ENCODE measurements at places on chromosomes 5 and 9. TPM values are rescaled to one million over a fixed set of nuclear protein-coding genes. Genes with fewer than 3 reads are reported as not detected.

- DNase-seq, result no peak
- H3K27ac ChIP-seq, result no peak overlapping the region
- H3K36me3 ChIP-seq, result no peaks in the 10 kb centered on the region
- no peak overlapping the region for H3K4me3 ChIP-seq
- no peaks in the 10 kb centered on the region for H3K4me1 ChIP-seq
Measured at GRCh38 chr9:136190237-136190601, 14.7 kb downstream of the LHX3 start.

- no peak overlapping the region for H3K27ac ChIP-seq
- no peak for DNase-seq
- H3K4me3 ChIP-seq, result peak overlapping the region; percentile 79
- peaks cover 2% of the 10 kb centered on the region for H3K36me3 ChIP-seq
- peaks cover 32% of the 10 kb centered on the region for H3K27me3 ChIP-seq
Measured at GRCh38 chr9:69175486-69175885, 1.4 kb downstream of the TJP2 start.

ASTN2 gene
- total RNA-seq, result 4.0 TPM

DNA sequence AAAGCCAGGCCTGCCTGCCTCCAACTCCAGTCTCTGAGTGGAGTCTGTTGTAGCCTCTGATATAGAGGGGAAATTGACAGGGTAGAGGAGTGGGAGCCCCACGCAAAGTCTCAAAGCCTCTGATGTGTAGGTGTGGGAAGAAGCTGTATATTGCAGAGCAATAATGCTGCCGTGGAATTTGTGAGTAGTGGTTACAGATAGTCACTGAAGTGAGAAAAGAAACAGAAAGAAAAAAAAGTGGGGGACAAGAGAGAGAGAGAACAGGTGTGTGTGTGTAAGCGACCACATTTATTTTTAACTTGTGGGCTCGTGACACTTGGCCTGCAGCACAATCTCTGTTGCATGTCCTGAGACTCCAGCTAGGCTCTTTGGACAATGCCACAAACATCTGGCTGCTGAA, 227.8 kb downstream of the NSG2 start:
- H3K4me1 ChIP-seq, result no peaks in the 10 kb centered on the region
- H3K27ac ChIP-seq, result no peak overlapping the region
- no peaks in the 10 kb centered on the region for H3K27me3 ChIP-seq
- no peak for DNase-seq
- H3K4me3 ChIP-seq, result no peak overlapping the region

- H3K4me3 ChIP-seq, result no peak overlapping the region
- H3K4me1 ChIP-seq, result peaks cover 21% of the 10 kb centered on the region
- H3K27ac ChIP-seq, result no peak overlapping the region
- H3K36me3 ChIP-seq, result peaks cover 19% of the 10 kb centered on the region
- no peak for DNase-seq
- no peaks in the 10 kb centered on the region for H3K27me3 ChIP-seq
Measured at GRCh38 chr5:95969651-95970358, 8.2 kb upstream of the ELL2 start.

DNA sequence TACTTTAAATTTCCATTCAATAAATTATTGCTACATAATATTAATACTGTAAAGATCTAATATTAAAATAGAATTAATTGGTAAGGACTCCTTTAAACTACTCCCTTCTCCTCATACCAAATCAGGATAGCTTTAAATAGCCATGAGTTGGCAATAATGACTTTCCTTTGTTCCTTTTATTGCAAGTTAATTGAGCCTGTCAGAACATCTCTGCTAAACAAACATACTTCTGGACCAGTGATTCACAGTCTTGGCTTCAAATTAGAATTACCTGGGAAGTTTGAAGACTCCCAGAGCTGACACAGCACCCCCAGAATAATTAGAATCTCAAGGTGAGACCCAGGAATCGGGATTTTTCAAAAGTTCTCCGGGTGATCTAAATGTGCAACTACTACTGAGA, 18.7 kb downstream of the C5orf58 start:
- no peak overlapping the region for H3K4me3 ChIP-seq
- peak overlapping the region; percentile 51 for H3K27ac ChIP-seq
- H3K27me3 ChIP-seq, result no peaks in the 10 kb centered on the region

MSMP gene
- not detected for total RNA-seq

DNA sequence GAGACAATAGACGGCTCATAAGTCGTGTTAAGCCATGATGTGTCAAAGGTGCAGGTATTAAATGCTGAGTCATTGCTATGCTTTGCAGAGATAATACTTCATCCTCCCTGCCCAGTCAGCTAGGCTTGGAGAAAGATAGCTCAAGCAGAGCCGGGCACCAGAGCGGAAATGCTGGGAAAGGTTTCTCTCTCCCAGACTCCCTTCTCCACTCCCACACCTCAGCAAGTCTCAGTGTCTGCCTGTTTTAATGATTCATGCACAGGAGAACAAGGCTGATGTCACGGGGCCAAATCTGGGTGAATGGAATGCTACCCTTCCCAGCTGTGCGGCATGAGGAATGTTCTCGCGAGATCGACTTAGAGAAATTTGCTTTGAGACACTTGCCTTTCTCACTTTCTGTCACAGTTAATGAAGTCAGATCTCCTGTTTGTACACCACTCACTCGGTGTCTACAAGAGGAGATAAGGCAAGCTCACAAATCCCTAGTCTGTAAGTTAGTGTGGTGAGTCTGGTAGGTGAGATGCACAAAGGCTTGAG, 204.4 kb downstream of the EFNA5 start:
- H3K4me3 ChIP-seq, result no peak overlapping the region
- DNase-seq, result no peak
- H3K4me1 ChIP-seq, result peaks cover 10% of the 10 kb centered on the region

- no peak overlapping the region for H3K27ac ChIP-seq
- DNase-seq, result no peak
- H3K4me3 ChIP-seq, result no peak overlapping the region
- no peaks in the 10 kb centered on the region for H3K27me3 ChIP-seq
- no peaks in the 10 kb centered on the region for H3K4me1 ChIP-seq
Measured at GRCh38 chr9:101119206-101119819, 90.8 kb downstream of the PLPPR1 start.

DNA sequence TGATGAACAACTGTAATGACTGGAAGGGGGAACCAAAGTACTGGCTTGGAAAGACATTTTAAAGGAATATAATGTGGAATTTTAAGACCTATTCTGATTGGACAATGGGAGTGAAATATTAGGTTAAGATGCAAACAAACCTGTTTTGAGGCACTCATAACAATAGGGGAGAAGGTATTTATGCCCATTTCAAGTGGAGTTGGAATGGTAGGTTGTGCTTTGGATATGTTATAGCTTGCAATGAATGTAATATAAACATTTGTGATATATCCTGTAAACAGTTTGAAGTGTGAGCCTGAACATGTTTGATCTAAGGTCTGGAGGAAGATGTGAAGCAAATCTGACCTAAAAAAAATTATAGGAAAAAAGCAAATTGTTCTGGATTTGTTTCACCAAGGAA, 129.6 kb upstream of the GRHPR start:
- no peak overlapping the region for H3K27ac ChIP-seq
- no peak for DNase-seq
- H3K36me3 ChIP-seq, result peaks cover 15% of the 10 kb centered on the region
- H3K4me1 ChIP-seq, result peaks cover 37% of the 10 kb centered on the region

DNA sequence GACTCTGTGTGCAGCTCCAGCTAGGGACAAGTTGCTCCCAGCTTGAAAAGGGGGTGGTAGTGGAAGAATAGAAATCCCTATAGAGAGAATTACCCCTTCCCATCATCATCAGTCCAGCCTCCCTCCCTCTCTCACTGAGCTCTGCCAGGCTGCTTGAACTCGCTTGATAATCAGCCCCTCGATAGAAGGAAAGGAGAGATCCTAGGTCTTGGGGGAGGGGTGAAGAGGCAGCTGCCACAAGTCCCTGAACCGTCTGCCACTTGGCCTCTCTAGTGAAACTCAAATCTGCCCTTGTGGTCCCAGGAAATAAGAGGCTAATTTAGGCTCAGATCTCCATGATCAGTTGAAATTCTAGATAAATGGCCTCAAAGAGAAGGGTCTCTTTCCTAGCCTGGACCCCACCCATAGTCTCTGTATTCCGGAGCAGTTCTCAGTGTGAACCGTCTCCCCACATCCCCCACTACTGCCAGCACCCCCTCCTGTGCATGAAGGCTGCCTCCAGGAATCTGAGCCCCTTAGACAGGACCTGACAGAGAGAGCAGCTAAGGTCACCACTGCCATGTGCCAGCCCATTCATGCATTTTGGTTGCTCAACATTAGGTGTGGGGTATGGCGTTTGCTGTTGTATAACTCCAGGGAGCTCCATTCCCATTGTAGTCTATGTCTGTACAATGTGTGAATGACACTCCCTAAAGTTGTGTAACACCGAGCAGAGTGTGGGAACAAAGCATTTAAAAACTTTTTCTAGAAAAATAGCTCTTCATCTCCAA, 5.5 kb downstream of the DNAJB5 start:
- H3K4me3 ChIP-seq, result no peak overlapping the region
- no peak overlapping the region for H3K27ac ChIP-seq
- no peak for DNase-seq
- no peaks in the 10 kb centered on the region for H3K36me3 ChIP-seq
- peaks cover 14% of the 10 kb centered on the region for H3K4me1 ChIP-seq
- no peaks in the 10 kb centered on the region for H3K27me3 ChIP-seq

DNA sequence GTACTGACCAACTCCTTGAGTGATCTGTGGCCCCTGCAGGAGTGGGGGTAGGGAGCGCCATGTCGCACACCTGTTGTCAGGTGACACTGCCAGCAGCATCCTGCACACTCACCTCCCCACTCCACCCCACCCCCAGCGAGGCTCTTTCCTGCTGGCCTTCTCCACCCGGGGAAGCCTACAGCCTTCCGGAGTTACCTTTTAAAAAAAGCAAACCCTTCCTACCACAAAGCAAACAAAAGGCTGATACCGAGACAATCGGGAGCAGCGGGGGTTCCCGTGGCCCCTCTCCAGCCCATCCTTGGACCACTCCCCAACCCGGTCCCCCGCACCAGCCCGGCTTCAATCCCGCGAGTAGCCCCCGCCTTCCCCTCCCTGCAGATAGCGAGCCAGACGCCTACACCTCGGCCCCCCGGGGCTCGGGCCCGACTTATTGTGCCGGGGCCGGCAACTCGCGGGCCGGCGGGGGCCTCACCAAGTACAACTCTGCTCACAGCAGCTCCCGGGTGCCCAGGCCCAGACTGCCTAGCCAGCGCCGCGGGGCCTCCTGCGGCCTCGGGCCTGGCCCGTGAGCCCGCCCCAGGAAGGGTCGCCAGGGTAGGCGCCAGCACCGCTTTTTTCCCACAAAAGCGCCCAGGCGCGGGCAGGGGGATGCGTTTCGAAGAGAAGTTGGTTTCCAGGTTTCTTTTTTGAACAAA, 724 bp downstream of the MACROH2A1 start:
- H3K27ac ChIP-seq, result peak overlapping the region; percentile 87
- H3K4me3 ChIP-seq, result peak overlapping the region; percentile 85
- H3K4me1 ChIP-seq, result peaks cover 55% of the 10 kb centered on the region
- DNase-seq, result peak; percentile 77

GRCh38 chr5:74639807-74640449, 600 bp downstream of the ENC1 start:
- peak; percentile 48 for DNase-seq
- peaks cover 27% of the 10 kb centered on the region for H3K4me1 ChIP-seq
- H3K27me3 ChIP-seq, result peaks cover 78% of the 10 kb centered on the region
- no peak overlapping the region for H3K27ac ChIP-seq

- DNase-seq, result no peak
- no peak overlapping the region for H3K27ac ChIP-seq
- H3K4me3 ChIP-seq, result no peak overlapping the region
- peaks cover 20% of the 10 kb centered on the region for H3K36me3 ChIP-seq
- peaks cover 9% of the 10 kb centered on the region for H3K4me1 ChIP-seq
Measured at GRCh38 chr5:103016167-103016566, 103.8 kb downstream of the GIN1 start.

PGGT1B gene
- total RNA-seq, result 29.9 TPM

SPATA31A3 gene
- not detected for total RNA-seq

GRCh38 chr5:62977661-62978060, 399.0 kb downstream of the LRRC70 start:
- no peak for DNase-seq
- no peaks in the 10 kb centered on the region for H3K36me3 ChIP-seq
- no peak overlapping the region for H3K4me3 ChIP-seq
- H3K27ac ChIP-seq, result no peak overlapping the region
- no peaks in the 10 kb centered on the region for H3K4me1 ChIP-seq

GRCh38 chr5:95927927-95928723, 33.5 kb downstream of the ELL2 start:
- peak overlapping the region; percentile 26 for H3K4me3 ChIP-seq
- no peak for DNase-seq
- no peaks in the 10 kb centered on the region for H3K27me3 ChIP-seq
- H3K36me3 ChIP-seq, result peaks cover 27% of the 10 kb centered on the region
- H3K27ac ChIP-seq, result peak overlapping the region; percentile 87

DNA sequence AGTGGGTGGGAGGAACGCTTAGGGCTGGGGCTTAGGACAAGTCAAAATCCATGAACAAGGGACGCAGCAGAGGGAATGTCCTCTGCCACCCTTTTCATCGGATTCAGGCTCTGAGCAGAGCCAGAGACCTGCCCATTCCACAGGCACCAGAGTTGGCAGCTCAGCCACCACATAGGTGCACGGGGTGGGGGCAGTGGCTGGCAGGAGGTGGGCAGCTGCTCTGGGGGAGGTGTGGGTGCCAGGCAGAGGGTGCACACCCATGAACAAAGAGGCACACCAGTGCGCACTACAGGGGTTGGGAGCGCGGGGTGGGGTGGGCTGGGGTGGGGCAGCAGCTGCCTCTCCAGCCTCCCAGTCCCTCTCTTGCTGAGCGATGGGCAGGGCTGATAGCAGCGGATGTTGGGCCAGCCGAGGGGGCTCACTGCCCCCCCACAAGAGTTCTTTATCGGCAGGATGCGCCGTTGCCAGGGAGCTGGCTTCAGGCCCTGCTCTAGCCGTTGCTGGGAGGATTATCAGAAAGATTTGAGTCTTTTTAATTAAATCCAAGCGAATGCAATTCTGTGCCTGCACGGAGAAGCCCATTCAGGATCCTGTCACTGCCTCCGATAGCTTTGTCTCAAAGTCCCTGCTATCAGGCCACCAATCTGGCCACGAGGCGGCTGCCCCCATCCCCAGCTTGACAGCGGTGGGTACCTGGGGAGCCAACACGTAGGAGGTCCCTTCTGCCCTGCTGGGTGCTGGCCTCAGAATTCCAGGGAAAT, 64.3 kb upstream of the LMX1B start:
- no peak for DNase-seq
- peaks cover 5% of the 10 kb centered on the region for H3K27me3 ChIP-seq
- H3K4me1 ChIP-seq, result no peaks in the 10 kb centered on the region
- H3K27ac ChIP-seq, result no peak overlapping the region
- no peak overlapping the region for H3K4me3 ChIP-seq
- no peaks in the 10 kb centered on the region for H3K36me3 ChIP-seq

- no peak overlapping the region for H3K4me3 ChIP-seq
- DNase-seq, result no peak
- no peaks in the 10 kb centered on the region for H3K27me3 ChIP-seq
Measured at GRCh38 chr5:17077440-17078233, 139.8 kb upstream of the BASP1 start.

- H3K4me1 ChIP-seq, result peaks cover 6% of the 10 kb centered on the region
- no peak overlapping the region for H3K4me3 ChIP-seq
- H3K27me3 ChIP-seq, result peaks cover 3% of the 10 kb centered on the region
Measured at GRCh38 chr5:175677571-175677970, 19.7 kb downstream of the HRH2 start.

GRCh38 chr5:38922199-38922598, 76.4 kb downstream of the OSMR start:
- peaks cover 54% of the 10 kb centered on the region for H3K27me3 ChIP-seq
- no peaks in the 10 kb centered on the region for H3K4me1 ChIP-seq
- H3K4me3 ChIP-seq, result no peak overlapping the region
- no peak overlapping the region for H3K27ac ChIP-seq

GRCh38 chr9:2494562-2494961, 127.0 kb upstream of the VLDLR start:
- no peaks in the 10 kb centered on the region for H3K4me1 ChIP-seq
- H3K27ac ChIP-seq, result no peak overlapping the region
- no peaks in the 10 kb centered on the region for H3K27me3 ChIP-seq
- no peak for DNase-seq
- H3K36me3 ChIP-seq, result no peaks in the 10 kb centered on the region

Data from activated CD8-positive, alpha-beta memory T cell treated with anti-CD3 and anti-CD28 coated beads, Interleukin-2, amount 10 ng/mL, durations not matched to agents 7 days and 5 days (primary cell).